Liver (tissue), 10 donors: ENCODE measurements at places on chromosomes 2 and 18. TPM values are rescaled to one million over a fixed set of nuclear protein-coding genes. Genes with fewer than 3 reads are reported as not detected.

GRCh38 chr2:225806105-225806504 is 406.6 kb downstream of the NYAP2 start:
- H3K27ac ChIP-seq = no peak overlapping the region
- H3K4me3 ChIP-seq = no peak overlapping the region
- DNase-seq = no peak
- no peaks in the 10 kb centered on the region for H3K36me3 ChIP-seq

- no peak overlapping the region for H3K27ac ChIP-seq
- no peak for DNase-seq
- no peaks in the 10 kb centered on the region for H3K36me3 ChIP-seq
- no peaks in the 10 kb centered on the region for H3K27me3 ChIP-seq
- H3K4me1 ChIP-seq = no peaks in the 10 kb centered on the region
Measured at GRCh38 chr18:10215446-10215845, 239.0 kb upstream of the APCDD1 start.

GRCh38 chr2:205659922-205660321 is 22.4 kb upstream of the NRP2 start:
- no peak for DNase-seq
- no peaks in the 10 kb centered on the region for H3K27me3 ChIP-seq

DNA sequence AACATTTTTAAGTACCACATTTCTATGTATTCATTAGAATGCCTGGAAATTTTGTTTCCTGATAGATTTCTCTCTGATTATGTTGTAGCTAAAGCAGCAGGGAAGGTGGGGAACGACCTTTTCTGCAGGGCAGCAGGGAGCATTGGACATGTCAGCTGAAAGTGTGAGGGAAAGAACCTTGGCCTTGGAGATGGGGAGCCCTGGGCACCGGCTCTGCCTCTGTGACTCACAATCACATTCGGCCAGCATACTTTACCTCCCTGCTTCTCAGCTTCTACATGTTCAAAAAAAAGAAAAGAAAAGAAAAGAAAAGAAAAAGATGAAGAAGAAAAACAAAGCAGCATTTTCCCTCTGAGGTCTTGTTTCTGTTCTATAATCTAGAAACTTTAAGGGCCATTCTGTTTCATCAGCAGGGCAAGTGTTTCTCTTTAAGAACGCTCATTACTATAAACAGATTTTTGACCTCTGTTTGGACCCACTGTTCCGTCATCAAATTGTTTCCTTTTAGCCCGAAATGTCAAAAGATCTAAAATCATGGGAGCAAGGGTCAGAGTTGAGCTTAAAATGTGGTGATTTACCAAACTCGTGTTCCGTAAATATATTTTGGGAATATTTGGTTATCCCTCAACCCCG is 27.9 kb downstream of the SETBP1 start:
- H3K4me1 ChIP-seq = peaks cover 43% of the 10 kb centered on the region
- no peak for DNase-seq
- no peaks in the 10 kb centered on the region for H3K27me3 ChIP-seq
- H3K36me3 ChIP-seq = peaks cover 3% of the 10 kb centered on the region

DNA sequence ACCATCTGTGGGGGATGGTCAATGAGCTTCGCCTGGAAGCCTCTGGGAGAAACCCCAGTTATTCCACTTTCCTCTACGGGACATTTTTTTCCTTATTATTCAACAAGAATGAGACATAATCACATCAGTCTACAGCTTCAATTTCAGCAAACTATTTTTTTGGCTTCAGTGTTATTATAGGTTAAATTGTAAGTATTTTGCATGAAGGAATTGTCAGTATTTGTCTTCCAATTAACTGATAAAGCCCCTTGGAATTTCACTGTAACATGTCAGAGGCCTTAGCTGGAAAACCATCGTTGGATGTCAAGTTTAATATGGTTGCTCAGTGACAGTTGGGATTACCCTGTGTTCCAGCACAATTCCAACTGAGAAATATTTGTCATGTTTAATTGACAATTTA is 480.9 kb upstream of the CHST9 start:
- H3K4me3 ChIP-seq = no peak overlapping the region
- H3K27me3 ChIP-seq = no peaks in the 10 kb centered on the region
- no peak overlapping the region for H3K27ac ChIP-seq
- DNase-seq = no peak
- peaks cover 27% of the 10 kb centered on the region for H3K4me1 ChIP-seq

- no peaks in the 10 kb centered on the region for H3K36me3 ChIP-seq
- no peaks in the 10 kb centered on the region for H3K27me3 ChIP-seq
- no peaks in the 10 kb centered on the region for H3K4me1 ChIP-seq
- no peak for DNase-seq
- no peak overlapping the region for H3K27ac ChIP-seq
- H3K4me3 ChIP-seq = no peak overlapping the region
Measured at GRCh38 chr2:26540961-26541360, 63.0 kb upstream of the OTOF start.

DNA sequence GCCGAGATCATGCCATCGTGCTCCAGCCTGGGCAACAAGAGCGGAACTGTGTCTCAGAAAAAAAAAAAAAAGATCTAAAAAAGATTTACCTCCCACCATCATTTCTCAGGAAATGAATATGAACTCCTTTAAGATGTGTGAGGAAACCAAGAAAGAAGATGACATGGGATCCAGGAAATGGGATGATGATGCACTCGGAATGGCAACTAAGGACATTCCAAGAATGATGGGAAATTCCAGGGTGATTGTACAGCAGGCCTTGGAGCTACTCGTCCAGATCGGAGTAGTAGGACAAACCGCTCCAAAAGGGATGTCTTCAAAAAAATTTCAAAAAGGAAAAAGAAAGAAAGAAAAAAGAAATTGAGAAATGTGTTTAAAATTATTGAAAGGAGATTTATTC is 84.9 kb upstream of the PMAIP1 start:
- H3K27me3 ChIP-seq = no peaks in the 10 kb centered on the region
- no peaks in the 10 kb centered on the region for H3K4me1 ChIP-seq
- no peak for DNase-seq
- H3K27ac ChIP-seq = peak overlapping the region; percentile 8
- H3K4me3 ChIP-seq = no peak overlapping the region

SAG gene
- not detected for total RNA-seq

DNA sequence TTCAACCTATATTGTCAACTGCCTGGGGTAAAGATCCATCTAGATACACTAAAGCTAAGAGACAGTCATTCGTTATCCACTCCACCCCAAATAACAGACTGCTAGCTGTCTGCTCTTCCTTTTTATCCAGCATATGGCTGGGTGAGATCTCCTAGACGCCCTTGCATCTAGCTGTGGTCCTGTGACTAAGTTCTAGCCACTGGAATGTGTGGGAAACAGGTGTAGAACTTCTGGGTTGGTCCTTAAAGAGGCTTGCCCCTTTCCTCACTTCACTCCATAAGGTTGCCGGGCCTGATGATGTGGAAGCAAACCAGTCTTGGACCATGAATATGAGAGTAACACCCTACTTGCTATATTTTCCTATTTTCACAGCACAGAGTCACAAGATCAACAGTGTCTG is 3.2 kb downstream of the COA5 start:
- no peaks in the 10 kb centered on the region for H3K27me3 ChIP-seq
- H3K36me3 ChIP-seq = peaks cover 3% of the 10 kb centered on the region
- H3K4me1 ChIP-seq = peaks cover 39% of the 10 kb centered on the region
- no peak overlapping the region for H3K4me3 ChIP-seq
- no peak overlapping the region for H3K27ac ChIP-seq
- DNase-seq = no peak

- H3K27me3 ChIP-seq = no peaks in the 10 kb centered on the region
Measured at GRCh38 chr2:239233576-239233975, 167.2 kb downstream of the HDAC4 start.

DNA sequence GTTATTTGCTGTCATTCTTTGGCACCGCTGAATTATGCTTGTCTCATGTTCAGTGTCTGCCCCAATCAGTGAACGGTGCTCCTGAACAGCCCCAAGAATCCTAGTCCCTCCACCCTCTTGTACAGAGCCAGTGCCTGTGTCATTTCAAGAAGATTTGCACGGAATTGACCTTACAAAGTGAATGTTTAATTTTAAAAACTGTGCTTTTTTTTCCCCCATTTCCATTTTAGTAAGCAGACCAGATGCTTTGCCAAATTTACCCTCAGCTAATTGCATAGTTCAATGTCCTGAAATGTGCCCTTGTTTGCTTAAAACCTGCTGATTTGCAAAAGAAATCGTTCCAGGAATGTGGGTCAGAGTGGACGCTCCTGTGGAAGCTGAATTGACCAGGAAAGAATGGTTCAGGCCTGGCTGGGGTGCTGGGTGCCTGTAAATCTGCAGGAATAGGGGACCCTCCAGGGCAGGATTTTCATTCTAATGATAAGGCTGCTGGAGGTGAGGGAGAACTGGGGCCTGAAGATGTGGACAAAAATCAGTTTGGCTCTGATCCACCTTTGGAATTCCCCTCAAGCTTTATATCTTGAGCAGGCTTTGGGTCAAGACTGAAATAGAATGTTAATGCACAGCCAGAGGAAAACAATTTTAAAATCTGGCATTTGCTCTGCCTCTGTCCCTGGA is 20.1 kb downstream of the TMEM17 start:
- peaks cover 30% of the 10 kb centered on the region for H3K4me1 ChIP-seq
- H3K36me3 ChIP-seq = no peaks in the 10 kb centered on the region
- peak overlapping the region; percentile 81 for H3K27ac ChIP-seq
- DNase-seq = no peak
- H3K4me3 ChIP-seq = no peak overlapping the region

DNA sequence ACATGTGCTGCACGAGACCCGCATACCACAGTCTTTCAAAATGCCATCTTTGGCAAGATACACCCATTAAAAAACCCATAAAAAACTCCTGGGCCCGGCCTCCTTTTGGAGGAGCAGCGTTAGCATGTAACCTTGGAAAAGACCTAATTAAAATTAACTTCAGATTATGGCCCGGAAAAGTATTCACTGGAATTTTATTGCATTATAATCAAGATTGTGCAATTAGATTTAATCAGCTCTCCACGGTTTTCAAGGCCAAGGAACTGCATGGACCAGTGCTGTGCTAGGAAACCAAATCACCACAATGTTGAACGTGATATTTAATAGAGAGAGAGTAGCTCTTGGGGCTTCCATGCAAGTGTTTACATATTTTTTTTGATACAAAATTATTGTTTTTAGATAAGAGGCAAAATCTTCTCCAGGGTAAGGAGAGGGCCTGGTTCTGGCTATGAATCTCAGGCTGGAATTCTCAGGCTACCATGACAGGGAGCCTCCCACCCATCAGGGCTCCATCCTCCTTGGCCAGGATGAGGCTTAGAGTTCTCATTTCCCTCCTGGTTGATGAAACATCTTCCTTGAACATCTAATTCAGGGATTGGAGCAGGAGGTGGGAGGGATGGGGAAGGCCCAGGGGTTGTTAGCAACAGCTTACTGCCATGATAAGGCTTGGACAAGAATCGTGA is 82.0 kb upstream of the TTC39C start:
- no peak overlapping the region for H3K4me3 ChIP-seq
- no peaks in the 10 kb centered on the region for H3K4me1 ChIP-seq
- no peak for DNase-seq
- no peaks in the 10 kb centered on the region for H3K27me3 ChIP-seq
- H3K27ac ChIP-seq = no peak overlapping the region

PXDN gene
- total RNA-seq = 21.5 TPM

GRCh38 chr2:70469435-70469834 is 84.2 kb downstream of the TGFA start:
- no peaks in the 10 kb centered on the region for H3K4me1 ChIP-seq
- H3K4me3 ChIP-seq = no peak overlapping the region
- H3K27me3 ChIP-seq = no peaks in the 10 kb centered on the region
- H3K27ac ChIP-seq = no peak overlapping the region
- H3K36me3 ChIP-seq = no peaks in the 10 kb centered on the region

CLK1 gene
- 86.3 TPM for total RNA-seq

DNA sequence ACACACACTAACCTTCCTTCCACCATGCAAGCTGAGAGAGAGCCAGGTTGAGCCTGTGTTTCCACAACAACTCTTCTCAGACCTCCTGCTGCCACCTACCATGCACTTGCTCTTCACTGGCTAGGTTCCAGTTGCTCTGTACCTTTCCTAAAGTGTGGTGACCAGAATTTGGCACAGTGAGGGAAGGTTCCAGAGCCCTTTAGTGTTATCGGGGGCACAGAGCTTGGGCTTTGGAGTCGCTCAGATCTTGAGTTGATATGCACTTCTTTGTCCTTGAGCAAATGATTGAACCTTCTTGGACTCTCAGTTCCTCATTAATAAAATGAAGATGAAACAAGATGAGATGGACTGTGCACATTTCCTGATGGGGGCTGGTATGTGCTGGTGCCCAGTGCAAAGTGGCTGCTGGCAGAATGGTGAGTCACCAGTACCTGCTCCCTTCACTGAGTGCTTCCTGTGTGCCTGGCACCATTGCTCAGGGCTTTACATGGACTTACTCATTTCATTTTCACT is 47.1 kb downstream of the NEDD4L start:
- peaks cover 5% of the 10 kb centered on the region for H3K4me1 ChIP-seq
- no peaks in the 10 kb centered on the region for H3K27me3 ChIP-seq
- H3K4me3 ChIP-seq = no peak overlapping the region
- no peak for DNase-seq
- H3K27ac ChIP-seq = no peak overlapping the region

FTCDNL1 gene
- total RNA-seq = 4.4 TPM

EIF4E2 gene
- total RNA-seq = 30.0 TPM

RNF125 gene
- 3.8 TPM for total RNA-seq

- DNase-seq = no peak
- no peaks in the 10 kb centered on the region for H3K27me3 ChIP-seq
- peaks cover 2% of the 10 kb centered on the region for H3K4me1 ChIP-seq
Measured at GRCh38 chr18:54257015-54257414, 12.3 kb upstream of the POLI start.

DNA sequence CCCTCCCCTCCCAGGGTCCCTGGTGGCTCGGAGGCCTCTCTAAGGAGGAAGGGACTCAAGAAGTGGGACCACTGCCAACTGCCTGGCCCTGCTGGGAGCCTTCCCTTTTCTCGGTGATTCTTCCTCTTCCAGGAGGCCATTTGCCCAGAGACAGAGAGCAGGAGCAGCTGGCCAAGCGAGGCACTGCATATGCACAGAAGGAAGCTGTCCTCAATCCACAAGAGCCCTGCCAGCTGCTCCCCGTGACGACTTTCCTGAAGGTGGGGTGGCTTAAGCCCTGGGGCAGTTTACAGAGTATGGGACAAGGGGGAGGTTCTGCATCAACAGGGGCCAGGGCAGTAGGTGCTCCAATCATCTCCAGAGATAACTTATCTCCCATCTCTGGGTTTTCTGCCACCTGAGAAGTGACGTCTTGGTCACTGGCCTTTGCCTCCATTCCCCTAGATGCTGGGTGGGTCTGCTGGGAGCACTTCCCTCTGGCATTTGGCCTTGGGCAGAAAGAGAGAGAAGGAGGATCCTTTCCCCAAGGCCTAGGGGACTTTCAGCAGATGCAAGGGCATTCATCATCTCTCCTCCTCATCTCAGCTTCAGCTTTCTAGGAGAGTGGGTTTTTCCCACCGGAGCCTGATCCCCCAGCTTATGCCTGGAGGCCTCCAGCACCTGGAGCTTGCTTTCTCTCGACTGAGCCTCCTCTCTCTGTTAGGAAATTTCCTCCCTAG is 28.5 kb downstream of the CIB4 start:
- H3K4me1 ChIP-seq = no peaks in the 10 kb centered on the region
- peaks cover 8% of the 10 kb centered on the region for H3K27me3 ChIP-seq
- no peak for DNase-seq
- no peak overlapping the region for H3K4me3 ChIP-seq

FBLN7 gene
- total RNA-seq = 1.6 TPM

GPC1 gene
- total RNA-seq = 13.4 TPM

GRCh38 chr2:71557321-71557720 is 104.0 kb downstream of the DYSF start:
- no peak for DNase-seq
- H3K4me3 ChIP-seq = no peak overlapping the region
- H3K36me3 ChIP-seq = no peaks in the 10 kb centered on the region
- no peaks in the 10 kb centered on the region for H3K27me3 ChIP-seq
